HFFc6 (cell line): ENCODE measurements at places on chromosomes 16 and 17. TPM values are rescaled to one million over a fixed set of nuclear protein-coding genes. Genes with fewer than 3 reads are reported as not detected.
A peak's percentile ranks its signal among the peaks of the same experiment; 100 is the strongest.

Gene TPSG1
- not detected in 3 replicates for total RNA-seq

Gene WNT3
- total RNA-seq: 2.0 to 3.4 TPM (median 3.0 TPM) in 3 replicates

Gene C16orf89
- not detected in 2 replicates for total RNA-seq

Gene PLLP
- not detected in 2 replicates for total RNA-seq

Gene TLCD1
- total RNA-seq: 9.0 to 12.0 TPM (median 11.5 TPM) in 3 replicates

Gene SLC9A5
- total RNA-seq: 3.6 to 4.2 TPM (median 3.9 TPM) in 3 replicates

Gene KCNG4
- total RNA-seq: not detected in 3 replicates

DNA sequence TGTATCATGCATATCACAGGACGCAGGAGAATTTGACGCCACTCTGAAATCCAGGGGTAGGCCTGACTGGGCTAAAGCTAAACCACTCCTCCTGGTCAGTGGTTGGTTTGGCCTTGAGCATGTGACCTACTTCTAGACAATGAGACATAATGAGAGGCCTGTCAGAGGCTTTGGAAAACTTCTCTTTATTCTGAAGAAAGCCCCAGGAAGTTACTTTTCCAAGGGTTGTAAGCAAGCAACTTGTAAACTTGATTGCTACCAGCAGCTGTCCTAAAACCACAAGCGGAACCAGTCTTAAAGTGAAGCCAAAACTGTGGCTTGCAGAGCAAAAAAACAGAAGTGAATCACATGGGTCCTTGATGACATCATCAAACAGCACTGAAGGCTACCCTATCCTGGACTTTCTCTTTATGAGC is 138.2 kb upstream of the COX10 start:
- no peak for DNase-seq

- no peak for DNase-seq
These were observed 11.1 kb downstream of the DEXI start for GRCh38 chr16:10931134-10931533.

DNA sequence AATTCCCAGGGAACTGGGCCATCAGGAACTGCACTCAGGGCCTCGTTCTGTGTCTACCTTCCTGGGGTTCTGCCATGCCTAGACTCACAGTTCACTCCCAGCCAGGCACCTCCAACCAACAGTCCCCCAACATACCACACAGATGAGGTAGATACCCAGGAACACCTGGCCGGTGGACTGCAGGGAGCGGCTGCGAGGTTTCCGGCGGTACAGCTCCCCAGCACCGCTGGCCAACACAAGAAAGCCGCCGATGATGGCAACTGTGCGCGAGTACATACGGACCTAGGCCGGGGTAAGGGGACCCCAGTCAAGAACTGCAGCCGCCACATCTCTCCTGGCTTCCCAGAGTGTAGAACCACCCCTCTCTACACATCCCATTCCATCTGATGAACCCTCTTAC is 1.9 kb downstream of the TMEM101 start:
- DNase-seq: no peak

- DNase-seq: no peak
These were observed 9.7 kb downstream of the RAD51C start for GRCh38 chr17:58702045-58702476.

GRCh38 chr17:58314706-58315015 is 13.9 kb downstream of the TSPOAP1 start:
- no peak for DNase-seq

- peak; percentile 63 for DNase-seq
These were observed 237.3 kb upstream of the WSCD1 start for GRCh38 chr17:5832886-5833285.

DNA sequence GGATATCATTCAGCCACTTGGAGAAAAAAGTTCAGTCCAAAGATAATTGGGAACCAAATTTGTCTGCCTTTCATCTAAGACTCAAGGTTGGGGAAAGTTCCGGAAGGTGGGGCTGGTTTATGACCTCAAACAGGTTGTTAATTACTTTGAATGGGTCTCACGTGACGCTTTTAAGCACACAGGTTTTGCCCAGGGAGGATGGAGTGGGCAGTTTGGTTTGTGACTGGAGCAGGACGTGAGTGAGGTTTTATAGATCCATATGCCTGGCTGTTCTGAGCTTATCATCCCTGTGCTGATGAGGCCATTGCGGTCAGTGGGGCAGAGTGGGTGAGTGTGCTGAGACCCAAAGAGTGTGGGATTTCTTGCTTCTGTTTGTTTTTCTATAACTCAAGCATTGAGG is 38.7 kb upstream of the GPRC5B start:
- DNase-seq: no peak

DNA sequence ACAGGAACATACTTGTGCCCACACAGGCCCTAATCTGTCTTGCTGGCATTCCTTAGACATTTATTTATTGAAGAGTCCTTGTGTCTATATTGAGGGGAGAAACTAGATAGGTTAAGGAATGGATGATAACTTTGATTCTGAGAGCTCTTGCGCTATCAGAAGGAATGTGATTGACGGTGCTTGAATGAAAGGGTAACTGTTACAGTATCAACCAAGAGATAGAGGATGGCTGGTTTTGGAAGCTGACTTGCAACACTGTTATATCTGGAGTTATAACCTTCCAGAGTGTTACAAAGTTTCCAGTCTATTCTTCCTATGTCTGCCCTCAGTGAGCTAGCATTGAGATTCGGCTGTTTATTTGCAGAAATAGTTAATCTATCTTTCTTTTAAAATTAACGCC is 36.5 kb downstream of the PRKCA start:
- DNase-seq: no peak

DNA sequence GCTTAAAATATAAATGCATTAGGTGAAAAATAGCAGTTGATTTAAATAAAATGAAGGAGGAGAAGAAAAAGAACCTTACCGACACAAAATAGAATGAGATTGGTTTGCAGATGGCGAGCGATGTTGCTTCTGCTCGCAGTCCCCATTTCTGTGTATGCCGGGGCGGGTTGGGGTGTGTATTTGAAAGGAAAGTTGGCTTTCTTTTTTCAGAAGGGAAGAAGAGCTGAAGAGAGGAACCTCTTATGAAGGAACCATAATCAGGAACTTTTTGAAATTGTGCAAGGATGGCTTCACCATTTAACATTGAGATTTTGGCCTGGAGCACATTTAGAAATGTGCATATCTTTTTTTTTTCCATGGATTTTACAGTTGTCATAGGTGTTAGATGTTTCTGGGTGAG is at the start of gene IGSF6:
IGSF6 (minus strand) TSS at position 156 of the 400 bp plus-strand sequence; CDS start at position 146, 10 bp downstream.
- no peak for DNase-seq

DNA sequence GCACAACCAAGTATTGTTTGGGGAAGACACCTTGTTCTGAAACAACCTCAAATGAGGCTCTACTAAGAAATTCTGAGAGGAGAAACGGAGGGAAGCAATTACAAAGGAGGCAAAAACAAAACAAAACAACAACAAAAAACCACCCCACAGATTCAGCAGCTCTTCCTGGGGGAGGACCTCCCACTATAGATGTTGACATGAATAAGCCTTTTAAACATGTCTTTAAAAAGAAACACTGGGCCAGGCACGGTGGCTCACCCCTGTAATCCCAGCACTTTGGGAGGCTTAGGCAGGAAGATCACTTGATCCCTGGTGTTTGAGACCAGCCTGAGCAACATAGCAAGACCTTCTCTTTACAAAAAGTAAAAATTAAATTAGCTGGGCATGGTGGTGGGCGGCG is 22.6 kb upstream of the JPH3 start:
- DNase-seq: no peak

- no peak for DNase-seq
These were observed 34.2 kb downstream of the ITGAE start for GRCh38 chr17:3766779-3767178.

- no peak for DNase-seq
These were observed 197.7 kb upstream of the GSE1 start for GRCh38 chr16:85415196-85416090.

- peak; percentile 74 for DNase-seq
These were observed 603 bp upstream of the TMEM95 start for GRCh38 chr17:7354262-7354843.

- no peak for DNase-seq
These were observed 25.2 kb upstream of the MLKL start for GRCh38 chr16:74725651-74726455.

GRCh38 chr17:30552994-30553566 is 75.9 kb downstream of the GOSR1 start:
- no peak for DNase-seq

- no peak for DNase-seq
These were observed 54.6 kb downstream of the LMF1 start for GRCh38 chr16:916035-916799.

- DNase-seq: peak; percentile 85
These were observed 346.9 kb upstream of the PSMD7 start for GRCh38 chr16:73949574-73950320.

DNA sequence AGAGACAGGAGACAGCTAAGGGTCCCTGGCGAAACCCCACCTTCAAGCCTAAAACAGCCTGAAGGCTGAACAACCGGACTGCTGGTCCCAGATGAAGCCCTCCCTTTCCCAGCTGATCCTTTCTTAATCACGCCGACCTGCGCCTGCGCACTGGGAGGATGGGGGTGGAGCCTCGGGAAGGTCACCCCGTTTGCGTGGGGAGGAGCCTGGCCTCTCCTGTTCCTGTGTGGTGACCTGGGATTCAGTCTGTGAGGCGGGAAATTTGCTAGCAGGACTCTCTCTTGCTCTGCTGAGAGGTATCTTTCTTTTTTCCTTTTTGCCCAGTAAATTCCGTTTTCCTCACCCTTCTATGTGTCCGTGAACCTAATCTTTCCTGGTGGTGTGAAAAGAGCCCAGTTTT is 9.6 kb downstream of the FAM20A start:
- DNase-seq: no peak

GRCh38 chr16:87114832-87115231 is 202.4 kb downstream of the C16orf95 start:
- DNase-seq: no peak

DNA sequence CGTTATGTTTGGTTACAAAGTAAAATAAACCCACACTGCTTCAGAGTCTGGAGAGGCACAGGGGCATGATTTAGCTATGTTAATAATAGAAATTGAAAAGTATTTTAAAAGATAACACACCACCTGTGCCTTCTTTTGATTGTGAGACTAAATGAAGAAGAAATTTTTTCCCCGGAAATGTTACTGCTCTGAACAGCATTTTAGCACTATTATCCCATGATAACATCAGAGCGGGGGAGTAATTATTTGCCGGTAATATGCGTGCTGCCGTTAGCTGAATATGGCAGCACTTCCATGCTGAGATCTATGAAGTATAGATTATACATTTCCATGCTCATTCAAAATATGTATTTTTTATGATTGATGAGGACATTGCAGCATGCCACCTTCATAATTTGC is 500.2 kb upstream of the HSBP1 start:
- no peak for DNase-seq

DNA sequence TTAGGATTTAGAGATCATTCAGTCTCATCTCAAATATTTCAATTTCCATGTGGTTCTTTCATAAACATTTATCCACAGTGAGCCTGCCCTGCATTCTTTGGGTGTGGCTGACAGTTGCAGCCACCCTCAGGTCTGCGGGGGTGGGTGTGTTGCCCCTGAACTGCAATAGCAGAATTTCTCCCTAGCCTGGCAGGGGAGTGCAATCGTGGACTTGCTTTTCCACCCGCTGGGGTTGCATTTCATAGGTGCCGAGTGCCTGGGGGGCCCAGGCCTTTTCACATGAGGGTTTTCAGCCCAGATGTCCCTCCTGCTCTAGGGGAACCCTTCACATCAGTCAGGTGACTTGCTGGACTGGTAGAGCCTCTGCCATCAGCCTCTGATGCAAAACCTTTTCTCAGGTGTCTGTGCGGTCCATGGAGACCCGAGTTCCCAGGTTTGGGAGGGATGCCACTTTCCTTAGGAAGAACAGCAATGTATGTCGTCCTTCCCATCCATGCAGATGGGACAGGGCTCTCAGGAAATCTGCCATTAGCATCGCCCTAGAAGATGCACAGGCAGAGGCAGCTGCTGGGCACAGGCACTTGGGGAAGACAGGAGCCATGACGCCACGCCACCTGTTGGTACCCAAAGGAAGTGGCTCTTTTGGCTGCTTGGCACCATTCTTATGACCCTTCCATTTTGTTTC is 2.4 kb upstream of the USP36 start:
- DNase-seq: peak; percentile 16

- no peak for DNase-seq
These were observed 4.1 kb upstream of the SALL1 start for GRCh38 chr16:51155199-51155607.

DNA sequence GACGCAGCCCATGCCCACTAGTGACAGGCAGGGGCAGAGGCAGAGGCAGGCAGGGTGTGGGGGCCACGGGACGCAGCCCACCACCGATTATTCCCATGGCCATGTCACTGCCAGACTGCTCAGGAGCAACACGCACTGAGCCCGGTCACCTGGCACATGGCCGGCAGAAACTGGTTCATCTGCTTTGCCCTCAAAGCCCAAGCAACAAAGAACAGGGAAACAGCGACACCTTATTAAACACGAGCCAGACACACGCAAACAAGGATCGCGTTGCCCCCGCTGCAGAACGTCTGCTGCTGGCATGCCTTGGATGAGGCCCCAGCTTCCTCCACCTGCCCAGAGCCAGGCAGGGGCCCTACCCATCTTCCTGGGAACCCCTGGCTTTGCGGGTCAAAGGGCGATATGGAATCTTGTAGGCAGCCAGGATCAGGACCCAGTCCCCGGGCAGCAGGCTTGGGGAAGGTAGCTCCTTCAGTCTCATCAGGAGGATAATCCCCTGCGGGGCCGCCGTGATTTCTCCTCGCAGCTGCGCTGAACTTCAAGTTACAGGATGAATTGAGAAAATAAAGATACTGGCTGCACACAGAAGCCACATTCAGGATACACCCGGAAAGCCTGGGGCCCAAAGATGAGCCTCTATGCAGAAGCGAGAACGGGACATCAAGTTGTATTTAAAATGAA is 4.8 kb downstream of the TBC1D16 start:
- no peak for DNase-seq

- no peak for DNase-seq
These were observed 52.8 kb downstream of the NOL11 start for GRCh38 chr17:67770539-67770938.
